ENCODE measurements at places on chromosomes 5 and 9.

DNA sequence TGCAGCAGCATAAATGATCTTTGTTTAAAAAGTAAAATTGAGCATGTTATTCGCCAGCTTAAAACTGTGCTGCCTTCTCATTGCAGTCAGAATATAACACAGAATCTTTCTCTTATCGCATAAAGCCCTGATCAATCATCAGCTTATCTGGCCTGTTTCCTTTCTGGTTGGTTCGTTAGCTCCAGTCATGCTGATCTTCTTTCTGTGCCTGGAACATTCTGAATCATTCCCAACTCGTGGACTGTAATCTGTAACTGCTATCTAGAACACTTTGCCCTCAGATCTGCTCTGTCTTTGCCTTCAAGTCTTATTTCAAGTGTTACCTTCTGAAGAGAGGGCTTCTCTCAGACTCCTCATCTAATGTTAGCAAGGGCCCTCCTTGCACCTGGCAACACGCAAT is 11.9 kb upstream of the FER start:
- no peak for DNase-seq

GRCh38 chr9:129270205-129270604 is 92.1 kb upstream of the IER5L start:
- no peak for DNase-seq

DNA sequence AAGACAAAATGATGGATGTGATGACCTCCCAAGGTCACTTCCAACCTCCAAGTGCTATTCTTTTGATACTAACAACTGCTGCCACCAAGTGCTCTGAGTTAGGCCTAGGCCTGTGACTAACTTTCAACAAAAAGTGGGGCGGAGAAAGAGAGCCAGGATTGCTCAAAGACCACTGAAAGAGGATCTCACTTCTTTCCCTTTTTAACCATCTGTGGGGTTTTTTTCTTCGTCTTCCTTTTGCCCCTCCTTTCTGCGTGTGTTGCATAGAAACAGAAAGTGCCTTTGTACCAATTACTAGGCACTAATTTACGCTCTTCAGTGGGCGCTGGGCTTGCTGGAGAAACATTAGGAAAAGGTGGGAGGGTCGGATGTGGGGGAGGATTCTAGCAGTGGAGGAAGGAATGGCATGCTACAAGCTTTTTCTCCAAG is 8.0 kb downstream of the KLF9 start:
- DNase-seq: peak; percentile 57

DNA sequence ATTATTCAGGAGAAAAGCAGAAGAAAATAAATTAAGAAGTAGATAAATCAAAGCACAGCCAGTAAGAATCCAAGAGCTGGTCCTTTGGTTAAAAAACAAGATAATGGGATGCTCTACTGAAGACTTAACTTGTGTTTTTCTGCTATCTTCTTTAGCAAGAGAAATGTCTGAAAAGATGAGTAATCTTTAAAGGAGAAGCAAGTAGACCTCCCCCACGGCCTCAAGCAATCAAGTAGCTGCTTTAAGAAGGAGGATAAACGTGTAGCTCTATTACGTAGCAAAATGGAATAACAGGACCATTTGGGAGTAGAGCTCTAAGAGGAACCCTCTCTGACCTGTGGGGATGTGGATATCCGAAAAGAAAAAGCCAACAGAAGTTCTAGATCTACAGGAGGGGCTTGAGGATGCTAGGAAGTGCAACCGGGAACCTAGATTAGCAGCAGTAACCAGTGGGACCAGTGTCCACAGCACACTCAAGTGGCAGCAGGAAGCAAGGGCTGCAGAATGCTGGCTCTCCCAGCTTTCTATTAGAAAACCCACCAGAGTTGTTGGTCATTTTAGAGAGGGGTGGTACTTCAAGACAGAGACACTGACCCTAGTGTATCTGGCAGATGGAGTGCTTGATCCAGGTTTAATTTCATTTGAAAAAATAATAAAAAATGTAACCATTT is 185.4 kb downstream of the GABBR2 start:
- DNase-seq: no peak
